Anterior cingulate cortex (tissue), 58 donors: ENCODE measurements at places on chromosomes 13 and 19.

DNA sequence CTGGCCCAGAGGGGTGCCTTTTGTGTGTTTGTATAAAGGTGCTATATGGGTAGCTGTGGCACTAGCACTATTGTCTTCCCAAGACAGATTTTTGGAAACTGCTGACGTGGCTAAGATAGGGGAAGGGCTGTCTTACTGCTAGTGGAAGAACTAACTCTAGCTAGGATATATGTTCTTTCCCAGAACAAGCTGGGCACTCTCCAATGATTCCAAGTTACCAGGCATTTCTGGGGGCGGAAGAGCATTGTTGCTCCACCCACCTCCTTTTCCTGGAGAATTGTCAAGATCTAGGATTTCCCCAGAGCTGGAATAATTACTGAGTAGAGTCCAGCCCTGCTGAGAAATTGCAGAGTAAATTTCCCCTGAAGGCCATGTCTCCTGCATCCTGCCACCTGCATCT is 408.3 kb downstream of the KLF5 start:
- DNase-seq: no peak

- DNase-seq: no peak
These were observed 3.1 kb downstream of the CD320 start for GRCh38 chr19:8304841-8305621.

GRCh38 chr13:86201477-86201876 is 402.3 kb upstream of the SLITRK6 start:
- no peak for DNase-seq

DNA sequence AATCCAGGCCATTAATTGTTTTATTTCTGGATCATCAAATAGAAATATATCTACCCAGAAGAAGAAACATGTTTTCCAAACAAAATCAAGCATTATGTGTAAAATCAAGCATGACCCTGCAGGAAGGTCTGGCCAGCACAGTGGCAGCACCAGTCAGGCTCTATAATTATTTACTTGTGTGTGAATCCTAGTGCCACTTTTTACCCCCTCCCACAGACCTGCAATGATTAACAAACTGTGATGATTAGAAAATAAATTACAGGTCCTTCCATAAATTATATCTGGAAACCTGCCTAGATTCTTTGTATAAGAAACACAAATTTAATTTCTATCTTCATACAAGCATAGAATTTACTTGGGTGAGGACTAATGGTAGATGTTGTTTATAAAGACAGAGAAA is 186.1 kb downstream of the GPC6 start:
- DNase-seq: no peak

DNA sequence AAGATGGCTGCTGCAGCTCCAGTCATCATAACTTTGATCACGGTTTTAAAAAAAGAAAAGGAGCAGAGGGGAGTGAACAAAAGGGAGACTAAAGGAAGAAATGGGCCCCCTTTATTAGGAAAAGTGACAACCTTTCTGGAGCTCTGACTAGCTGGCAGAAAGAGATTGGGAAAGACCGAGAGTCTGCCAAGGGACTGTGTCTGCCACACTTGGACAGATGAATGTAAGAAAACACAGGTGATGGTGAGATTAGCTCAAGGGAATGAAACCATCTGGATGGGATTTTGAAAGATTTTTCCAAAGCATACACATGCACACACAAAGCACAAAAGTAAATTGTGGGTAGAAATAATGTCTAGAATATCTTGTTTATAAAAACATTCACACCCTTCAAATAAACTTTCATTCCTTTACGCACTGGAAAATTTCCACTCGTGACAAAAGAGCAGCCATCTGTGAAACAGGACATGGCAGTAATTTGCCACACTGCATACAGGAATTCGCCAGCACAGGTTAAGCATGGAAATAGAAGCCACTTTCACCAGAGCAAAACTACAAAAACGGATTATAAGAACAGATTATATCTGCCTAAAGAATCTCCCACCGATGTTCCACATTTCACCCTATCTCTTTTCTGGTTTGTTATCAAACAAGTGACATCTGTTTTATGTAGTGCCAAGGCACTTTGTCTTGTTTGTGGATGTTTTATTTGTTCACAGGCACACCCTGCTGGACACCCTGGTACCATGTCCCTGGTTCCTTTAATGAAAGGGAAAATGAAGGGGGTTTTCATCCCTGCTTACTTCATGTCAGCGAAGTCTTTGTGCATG is 819.5 kb downstream of the DIAPH3 start:
- no peak for DNase-seq

DNA sequence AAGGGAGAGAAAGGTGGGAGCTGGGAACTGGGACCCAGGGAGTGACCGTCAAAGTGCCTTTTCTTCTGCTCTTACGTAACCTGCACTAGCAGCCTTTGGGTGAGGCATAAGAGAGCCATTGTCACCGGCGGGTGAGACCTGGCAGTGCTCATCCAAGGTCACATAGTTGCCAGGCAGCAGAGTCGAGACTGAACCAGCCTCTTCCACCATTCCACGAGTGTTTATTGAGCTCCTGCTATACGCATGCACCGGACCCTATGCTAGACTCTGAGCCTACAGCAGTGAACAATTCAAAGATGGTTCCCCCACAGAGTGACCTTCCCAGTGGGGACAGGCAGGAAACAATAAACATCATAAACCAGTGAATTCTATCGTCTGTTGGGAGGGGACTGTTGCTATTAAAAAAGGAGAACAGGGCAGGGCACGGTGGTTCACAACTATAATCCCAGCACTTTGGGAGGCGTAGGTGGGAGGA is 18.6 kb upstream of the STRN4 start:
- no peak for DNase-seq
